ENCODE measurements at places on chromosomes 5 and 9. TPM values are rescaled to one million over a fixed set of nuclear protein-coding genes. Genes with fewer than 3 reads are reported as not detected.

DNA sequence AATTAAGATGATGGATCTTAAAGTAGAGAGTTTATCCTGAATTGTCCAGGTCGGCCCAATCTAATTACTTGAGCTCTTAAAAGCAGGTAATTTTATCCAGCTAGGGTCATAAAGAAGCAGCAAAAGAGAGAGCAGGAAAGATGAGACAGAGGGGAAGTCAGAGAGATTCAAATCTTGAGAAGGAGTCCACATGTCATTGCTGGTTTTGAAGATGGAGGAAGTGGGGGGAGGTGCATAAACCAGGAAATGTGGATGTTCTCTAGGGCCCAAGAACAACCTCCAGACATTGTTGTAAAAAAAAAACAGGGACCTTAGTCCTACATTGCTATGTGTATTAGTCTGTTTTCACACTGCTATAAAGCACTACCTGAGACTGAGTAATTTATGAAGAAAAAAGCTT is 66.4 kb downstream of the SLCO4C1 start:
- no peak for DNase-seq

- no peak for DNase-seq
Observed at GRCh38 chr5:42520203-42520602, 97.0 kb downstream of the GHR start.

DNA sequence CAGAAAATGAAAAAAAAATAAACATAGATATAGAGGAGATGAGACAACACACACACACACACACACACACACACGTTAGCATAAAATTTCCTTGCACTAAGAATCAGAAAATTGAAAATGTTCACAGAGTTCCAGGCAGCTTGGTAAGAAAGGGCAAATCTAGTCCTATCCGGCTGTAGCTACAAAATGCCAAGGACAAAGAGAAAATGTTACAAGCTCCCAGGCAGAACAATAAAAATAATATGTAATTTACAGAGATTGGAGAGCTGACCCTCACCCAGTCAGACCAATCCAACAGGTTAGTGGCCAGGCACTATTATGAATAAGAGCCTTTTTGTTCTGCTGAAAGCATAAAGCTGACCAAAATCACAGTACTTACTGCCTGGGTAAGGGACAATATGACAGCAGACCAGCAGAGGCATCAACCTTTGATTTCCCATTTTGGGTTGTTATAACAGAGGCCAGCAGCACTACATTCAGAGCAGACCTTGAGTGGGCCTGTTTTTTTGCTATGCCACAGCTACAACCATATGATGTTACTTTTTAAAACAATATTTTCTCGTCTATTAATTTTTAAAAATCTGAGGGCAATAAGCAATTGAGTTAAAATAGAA is 892.6 kb downstream of the TAF11L14 start:
- DNase-seq: no peak

DNA sequence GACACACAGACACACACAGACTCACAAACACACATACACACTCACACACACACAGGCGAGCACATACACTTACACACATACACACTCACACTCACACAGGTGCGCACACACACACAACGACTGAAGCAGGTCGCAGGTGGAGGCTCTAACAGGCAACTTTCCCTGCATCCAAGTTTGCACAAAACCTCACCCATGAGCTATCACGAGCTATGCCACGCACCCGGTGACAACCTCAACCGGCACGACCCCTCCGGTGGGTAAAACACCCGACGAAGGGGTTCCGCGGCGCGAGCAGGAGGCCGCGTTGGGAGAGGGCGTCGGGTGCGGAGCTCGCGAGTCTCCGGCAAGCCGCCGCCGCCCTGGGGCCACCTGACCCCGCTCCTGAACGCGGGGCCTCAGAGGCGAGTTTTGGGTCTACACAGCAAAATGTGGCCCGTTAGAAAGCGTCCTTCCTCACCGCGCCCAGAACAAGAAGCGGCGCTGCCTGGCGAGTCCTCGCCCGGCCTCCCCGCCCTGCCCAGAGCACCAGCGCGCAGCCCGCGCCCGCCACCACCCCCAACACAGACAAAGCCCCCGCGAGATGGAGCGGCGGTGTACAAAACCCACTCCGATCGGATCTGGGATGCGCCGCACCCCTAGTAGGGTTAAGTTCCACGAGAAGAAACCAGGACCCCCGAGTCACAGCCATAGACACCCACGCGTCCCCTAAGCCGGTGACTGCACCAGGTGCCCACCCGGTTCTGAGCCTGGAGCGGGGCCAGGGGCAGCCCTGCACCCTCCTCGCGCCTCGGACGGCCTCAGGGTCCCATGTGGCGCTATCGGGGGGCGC is 665 bp downstream of the SLC6A3 start:
- DNase-seq: no peak

DNA sequence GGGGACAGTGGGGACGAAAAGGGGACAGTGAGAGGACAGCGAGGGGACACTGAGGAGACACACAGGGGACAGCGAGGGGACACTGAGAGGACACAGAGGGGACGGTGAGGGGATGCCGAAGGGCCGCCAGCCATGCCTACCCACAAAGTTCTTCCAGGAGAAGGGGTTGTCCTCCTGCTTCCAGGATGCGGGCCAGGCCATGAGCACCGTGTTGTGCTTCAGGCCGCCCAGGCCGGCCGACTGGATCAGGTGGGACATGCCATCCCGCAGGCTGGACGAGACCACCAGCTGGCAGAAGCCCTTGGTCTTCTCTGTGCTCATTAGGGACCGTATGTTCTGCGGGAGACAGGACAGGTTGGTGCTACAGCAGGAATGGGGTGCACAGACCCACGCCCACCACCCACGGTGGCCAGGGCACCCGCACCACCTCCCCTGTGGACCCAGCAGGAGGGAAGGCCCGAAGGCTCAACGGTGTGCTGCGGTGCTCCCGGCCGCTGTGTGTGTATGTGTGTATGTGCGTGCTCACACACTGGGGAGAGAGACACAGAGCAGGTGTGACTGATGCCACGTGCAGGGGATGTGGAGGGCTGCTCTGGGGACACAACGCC is 46.6 kb downstream of the SLC12A7 start:
- no peak for DNase-seq

The SPINK6 gene
- not detected for total RNA-seq

GRCh38 chr5:153513156-153513555 is 22.7 kb downstream of the GRIA1 start:
- peak; percentile 33 for DNase-seq

- no peak for DNase-seq
Observed at GRCh38 chr9:113302792-113303418, at the start of gene RNF183. Gene RNF183 (minus strand): TSS chr9:113303376. CDS start chr9:113298184, 5,192 bp downstream.

- DNase-seq: no peak
Observed at GRCh38 chr5:68334553-68334886, 119.0 kb downstream of the PIK3R1 start.

DNA sequence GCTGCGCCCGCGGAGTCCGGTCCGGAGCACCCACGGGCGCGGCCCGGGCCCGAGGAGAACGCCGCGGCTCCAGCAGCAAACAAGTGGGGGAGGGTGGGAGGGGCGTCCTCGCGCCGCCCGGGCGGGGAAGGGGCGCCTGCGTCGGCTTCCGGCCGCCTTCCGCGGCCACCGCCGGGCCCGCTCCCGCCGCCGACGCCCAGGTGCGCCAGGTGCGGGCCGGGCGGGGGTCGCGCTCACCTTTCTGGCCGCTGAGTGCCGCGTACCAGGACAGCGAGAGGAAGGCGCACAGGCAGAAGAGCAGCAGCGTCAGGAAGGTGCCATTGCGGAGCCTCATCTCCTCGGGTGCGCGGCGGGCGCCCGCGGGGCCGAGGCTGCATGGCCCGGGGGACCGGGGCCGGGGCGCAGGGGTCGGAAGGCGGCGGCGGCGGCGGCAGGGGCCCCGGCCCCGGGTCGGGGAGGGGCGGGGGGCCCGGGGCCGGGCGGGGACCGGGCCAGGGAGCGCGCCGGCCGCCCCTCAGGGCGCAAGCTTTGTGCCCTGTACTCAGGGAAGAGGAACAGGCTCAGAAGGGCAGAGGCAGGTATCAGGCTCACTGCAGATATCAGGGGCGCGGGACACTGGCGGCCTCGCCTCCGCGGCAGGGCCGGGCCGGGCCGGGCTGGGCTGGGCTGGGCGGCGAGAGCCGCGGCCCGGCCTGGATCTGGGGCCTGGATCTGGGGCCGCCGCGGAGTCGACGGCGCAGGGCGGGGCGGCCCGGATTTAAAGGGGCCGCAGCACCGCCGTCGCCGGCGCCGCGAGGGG is at the start of gene MGAT4B:
MGAT4B (minus strand) TSS at position 617 of the 799 bp plus-strand sequence; CDS start at position 334, 283 bp downstream.
- peak; percentile 79 for DNase-seq

The GNPDA1 gene
- total RNA-seq: 196 TPM

- DNase-seq: no peak
Observed at GRCh38 chr5:165138236-165138635, 1632.8 kb downstream of the MAT2B start.

The PKD2L2 gene
- total RNA-seq: not detected

DNA sequence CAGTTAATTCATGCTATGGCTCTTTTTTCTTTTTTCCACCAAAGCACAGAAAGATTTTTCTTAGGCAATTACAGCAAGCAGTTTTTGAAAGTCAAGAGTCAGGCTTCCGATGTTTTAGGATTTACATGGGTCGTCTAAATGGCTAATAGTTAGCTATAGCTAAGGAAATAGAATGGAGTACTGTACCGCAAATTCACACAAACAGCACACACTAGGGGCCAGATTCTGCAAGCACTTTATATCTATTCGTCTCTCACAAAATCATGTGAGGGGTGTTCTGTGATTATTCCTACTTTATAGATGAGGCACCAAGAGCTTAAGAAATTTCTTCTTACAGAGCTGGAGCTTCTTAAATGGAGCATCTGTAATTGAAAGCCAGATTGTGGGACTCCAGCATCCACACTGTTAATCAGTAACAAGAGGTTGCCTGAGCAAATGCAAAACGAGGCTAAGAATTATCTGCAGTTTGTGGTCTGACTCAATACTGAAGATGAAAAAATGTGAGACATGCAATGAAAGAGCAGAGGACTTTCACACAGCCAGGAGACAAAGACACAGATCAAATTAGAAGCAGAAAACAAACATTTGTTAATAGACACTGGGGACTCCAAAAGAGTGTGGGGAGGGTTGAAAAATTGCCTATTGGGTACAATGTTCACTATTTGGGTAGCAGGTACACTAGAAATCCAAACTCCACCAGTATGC is 62.7 kb upstream of the CTXN3 start:
- DNase-seq: peak; percentile 26

DNA sequence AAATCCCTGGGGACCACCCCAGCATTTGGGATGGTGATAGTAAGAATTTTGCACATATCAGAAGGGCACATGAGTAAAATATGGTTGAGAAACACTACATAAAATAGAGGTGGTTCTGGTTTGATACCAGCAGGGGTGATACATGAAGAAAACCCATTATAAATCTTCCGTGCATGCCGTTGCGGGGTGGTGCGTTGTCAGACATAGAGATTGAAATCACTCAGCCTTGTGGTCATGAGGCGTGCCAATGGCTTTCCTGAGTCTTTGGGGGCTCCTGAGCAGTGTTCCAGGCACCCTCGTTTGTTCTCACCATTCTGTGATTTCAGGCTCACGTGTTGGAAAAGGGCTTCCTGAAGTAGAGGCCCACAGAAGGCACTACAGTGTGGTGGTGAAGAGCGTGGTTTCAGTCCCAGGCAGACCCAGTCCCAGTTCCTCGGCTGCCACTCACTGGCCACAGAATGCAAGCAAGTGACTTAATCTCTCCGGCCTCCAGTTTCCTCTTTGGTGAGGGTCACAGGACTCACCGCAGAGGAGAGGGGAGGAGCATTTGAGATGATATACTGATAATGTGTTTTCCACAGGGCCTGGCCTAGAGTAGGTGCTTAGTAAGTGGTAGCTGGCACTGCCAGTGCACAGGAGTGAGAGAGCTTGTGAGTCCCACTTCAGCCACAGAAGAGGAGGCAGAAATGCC is 20.5 kb upstream of the GLRX start:
- no peak for DNase-seq

The CKMT2 gene
- total RNA-seq: not detected

DNA sequence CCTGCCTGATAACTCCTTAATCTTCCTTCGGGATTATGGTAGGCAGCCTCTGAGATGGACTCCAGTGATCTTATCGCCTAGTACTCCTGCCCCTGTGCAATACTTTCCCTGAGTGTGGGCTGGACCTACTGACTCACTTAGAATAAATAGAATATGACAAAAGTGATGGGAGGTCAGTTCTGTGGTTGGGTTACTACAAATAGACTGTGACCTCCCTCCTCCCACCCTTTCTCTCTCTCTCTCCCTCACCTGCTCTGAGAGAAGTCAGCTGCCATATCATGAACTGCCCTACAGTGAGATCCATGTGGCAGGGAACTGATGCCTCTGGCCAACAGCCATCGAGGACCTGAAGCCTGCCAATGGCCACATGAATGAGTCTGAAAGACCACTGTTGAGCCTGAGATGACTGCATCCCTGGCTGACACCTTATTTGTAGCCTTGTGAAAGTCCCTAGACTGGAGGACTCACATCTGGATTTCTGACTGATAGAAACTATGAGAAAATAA is 31.7 kb downstream of the NRG2 start:
- peak; percentile 49 for DNase-seq

The TAS2R1 gene
- total RNA-seq: not detected

- no peak for DNase-seq
Observed at GRCh38 chr9:104758974-104759373, 5.0 kb upstream of the NIPSNAP3B start.

- no peak for DNase-seq
Observed at GRCh38 chr5:37112383-37112991, 136.7 kb downstream of the CPLANE1 start.

The IGFBPL1 gene
- 1.3 TPM for total RNA-seq

The SOX30 gene
- not detected for total RNA-seq

DNA sequence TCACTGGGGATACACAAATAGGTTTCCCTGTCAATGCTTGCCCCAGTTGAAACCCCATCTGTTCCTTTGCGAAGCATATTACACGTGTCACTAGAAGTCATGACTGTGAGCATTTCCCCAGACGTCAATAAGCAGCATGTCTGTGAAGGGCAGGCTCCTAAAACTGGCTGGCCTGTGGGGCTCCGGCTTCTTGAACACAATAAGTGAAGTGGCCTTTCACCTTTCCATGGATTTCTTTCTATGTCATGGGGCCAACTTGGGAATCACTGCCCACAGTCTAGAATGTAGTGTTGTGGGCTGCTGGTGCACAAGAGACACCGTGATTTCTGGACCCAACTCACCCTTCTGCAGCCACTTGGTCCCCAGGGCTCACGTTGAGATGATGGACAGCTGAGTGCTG is 60.4 kb upstream of the CTSL start:
- no peak for DNase-seq

The RLN2 gene
- total RNA-seq: not detected

- no peak for DNase-seq
Observed at GRCh38 chr9:91783411-91783810, 166.6 kb downstream of the ROR2 start.

Measured in G401 (cell line).